ENCODE measurements at places on chromosomes 16 and 17.

DNA sequence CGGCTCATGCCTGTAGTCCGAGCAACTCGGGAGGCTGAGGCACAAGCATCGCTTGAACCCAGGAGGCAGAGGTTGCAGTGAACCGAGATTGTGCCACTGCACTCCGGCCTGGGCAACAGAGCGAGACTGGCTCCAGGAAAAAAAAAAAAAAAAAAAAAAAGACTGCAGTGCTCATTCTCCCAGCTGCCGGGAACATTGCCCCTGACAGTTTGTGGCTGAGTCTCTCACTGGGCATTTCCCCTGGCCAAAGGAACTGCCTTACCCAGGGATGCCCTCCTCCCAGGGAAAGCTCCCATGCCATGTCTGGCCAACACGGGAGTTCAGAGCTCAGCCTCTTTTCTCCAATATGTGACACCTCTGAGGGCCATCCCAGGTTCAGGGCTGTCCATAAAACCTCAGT, 21.3 kb upstream of the USP10 start:
- no peak for DNase-seq

DNA sequence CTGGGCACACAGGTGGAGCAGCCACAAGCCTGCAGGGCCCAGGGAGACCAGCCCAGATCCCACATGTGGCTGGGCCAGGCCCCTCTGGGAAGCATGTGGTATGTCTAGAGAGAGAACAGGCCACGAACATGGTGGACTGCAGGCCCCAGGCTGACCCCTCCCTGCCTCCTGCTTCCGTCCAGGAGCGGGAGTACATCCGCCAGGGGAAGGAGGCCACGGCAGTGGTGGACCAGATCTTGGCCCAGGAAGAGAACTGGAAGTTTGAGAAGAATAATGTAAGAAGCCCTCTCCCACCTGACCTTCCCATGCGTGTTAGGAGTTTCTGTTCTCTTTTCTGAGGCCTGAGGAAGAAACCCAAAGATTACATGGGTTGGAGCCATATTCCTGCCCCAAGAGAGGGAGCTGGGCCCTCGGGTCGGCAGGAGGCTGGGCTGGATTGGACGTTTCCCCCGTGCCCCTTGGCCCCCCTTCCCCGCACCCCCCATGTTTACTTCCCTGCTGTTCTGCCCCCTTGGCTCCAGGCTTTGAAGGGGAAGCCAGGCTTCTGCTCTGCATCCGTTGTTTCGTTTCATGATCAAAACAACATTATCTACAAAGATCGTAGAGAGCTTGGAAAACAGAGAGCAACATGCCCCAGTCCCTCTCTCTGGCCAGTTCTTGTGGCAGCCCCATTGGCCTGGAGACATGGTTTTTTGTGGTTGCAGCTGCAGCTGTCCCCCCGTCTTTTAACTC, 5.7 kb upstream of the TCAP start:
- peak; percentile 18 for DNase-seq

GRCh38 chr17:4898351-4898750, 985 bp upstream of the C17orf107 start:
- DNase-seq = no peak

- no peak for DNase-seq
These were observed 6.1 kb downstream of the GDE1 start for GRCh38 chr16:19515757-19516156.

GRCh38 chr17:66676421-66676820, 158.5 kb upstream of the CACNG5 start:
- DNase-seq = no peak

DNA sequence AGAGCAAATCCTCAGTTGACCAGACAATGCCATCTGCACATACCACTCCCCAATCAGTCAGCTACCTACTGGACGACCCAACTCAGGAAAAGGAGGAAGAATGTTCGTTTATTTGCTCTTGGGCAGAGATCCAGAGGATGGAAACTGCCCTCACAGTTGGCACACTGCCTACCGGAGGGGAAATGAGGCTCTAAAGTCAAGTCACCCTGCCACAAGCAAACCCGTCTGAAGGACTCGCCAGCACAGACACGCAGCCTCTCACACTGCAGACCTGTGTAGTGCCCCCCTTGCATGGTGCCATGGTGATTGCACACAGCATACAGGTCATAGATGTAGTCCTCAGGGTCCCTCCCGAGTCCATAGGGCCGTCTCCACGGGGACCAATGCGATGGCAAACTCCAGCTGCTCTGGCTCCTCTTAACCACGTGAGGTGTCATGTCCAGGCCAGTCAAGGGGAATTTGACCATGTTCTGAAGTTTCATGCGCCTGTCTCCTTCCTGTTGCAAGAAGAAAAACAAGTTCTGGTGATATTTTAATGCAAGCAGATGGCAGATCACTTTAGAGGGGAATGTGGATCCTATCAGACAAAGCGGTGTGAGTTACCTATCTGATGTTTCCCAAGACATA, 69.5 kb downstream of the USP31 start:
- DNase-seq = no peak

DNA sequence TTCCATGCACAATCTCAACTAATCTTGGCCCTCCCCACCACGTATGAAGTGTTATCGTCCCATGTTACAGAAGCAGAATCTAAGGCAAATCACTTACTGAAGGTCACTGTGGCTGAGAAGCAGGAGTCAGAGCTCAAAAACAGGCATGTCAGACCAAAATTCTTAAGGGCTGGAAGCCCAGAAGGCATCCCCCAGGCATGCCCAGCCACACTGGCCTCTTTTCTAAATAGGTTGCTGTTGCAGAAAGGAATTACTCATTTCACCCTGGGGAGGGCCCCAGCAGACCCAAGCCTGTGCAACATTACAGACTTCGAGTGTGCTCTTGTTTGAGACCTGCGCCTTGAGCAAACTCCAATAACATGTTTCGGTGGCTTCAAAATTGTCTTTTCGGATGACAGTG, 194.1 kb downstream of the RBFOX1 start:
- no peak for DNase-seq

DNA sequence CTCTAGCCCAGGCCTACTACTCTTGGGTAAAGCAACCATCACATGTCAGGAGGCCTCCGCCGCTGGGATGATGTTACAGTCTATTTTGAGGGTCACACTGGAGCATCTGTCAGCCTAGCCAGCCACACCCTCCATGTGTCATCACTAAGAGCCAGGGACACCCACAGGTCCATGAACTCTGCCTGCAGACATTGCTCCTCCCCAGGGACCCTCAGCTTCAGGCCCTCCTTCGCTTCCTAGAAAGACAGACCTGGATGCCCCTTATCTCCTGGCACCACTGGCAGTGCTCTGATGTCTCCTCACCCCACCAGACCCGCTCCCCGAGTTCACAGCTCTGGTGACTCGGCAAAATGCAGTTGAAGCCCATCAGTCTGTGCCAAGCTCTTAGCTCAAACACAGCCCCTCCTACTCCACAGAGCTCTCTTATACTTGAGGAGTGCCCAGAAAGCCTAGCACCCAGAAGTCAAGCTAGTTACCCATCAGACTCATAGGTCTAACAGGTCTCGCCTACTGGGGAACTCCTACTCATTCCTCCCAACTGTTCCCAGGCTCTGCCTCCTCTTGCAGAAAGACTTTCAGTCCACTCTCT, 5.9 kb downstream of the RANBP10 start:
- no peak for DNase-seq

DNA sequence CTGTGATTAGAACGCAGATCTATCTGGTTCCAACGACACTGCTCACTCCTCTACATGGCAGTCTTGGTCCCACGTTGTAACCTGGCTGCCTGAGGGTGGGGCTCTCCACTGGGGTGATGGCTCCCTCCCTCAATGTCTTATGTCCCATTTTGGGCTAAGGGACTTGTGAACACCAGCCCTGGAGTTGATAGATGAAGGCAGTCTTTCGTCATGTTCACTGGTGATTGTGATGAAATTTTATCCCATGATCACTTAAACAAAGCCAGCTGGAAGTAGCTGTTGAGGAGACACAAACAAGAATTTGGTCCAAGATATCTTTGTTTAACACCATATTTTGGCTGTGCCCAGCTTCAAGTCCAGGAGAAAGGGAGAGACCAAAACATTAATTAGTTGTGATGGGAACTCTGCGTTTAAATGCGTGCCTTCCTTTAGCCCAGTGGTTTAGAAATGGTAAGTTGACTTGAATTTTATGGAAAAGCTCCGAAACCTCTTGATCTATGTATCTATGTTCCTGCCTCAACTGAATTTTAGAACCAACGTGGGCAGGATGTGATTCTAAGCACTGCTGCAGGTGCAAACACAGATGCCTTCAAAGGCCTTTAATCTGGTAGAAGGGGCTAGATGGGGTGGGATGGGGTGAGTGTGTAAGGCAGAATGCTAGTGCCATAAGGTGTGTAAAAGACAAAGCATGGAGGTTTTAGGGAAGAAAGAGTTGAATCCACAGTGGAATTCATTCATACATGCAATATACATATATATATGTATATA, 186.8 kb upstream of the IRX3 start:
- DNase-seq = no peak

DNA sequence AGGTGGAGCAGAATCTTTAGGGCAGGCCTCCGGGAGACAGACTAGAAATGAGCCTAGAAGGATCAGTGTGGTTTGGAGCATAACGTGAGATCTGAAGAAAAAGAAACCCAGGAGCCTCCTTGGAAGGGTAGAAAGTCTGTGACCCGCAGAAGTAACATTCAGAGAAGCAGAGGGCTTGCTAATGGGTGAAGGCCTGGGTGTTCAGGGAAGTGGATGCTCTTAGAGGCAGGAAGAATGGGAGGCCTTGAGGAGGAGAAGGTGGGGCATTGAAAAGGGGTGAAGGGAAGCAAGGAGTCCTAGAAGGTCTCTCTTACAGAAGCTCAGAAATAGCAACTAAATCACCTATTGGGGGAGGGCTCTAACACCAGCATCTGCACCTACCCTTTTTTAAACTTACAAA, 20.3 kb downstream of the GPT2 start:
- no peak for DNase-seq

Data from stimulated activated naive CD4-positive, alpha-beta T cell (primary cell).